ENCODE measurements at places on chromosomes 11 and 22. TPM values are rescaled to one million over a fixed set of nuclear protein-coding genes. Genes with fewer than 3 reads are reported as not detected.
A peak's percentile ranks its signal among the peaks of the same experiment; 100 is the strongest.

- DNase-seq: no peak
Measured at GRCh38 chr11:3124821-3125220, 40.3 kb downstream of the OSBPL5 start.

- DNase-seq: no peak
Measured at GRCh38 chr11:95361180-95361579, 130.2 kb upstream of the SESN3 start.

- peak; percentile 84 for DNase-seq
Measured at GRCh38 chr11:208181-208916, 841 bp downstream of the RIC8A start.

DNA sequence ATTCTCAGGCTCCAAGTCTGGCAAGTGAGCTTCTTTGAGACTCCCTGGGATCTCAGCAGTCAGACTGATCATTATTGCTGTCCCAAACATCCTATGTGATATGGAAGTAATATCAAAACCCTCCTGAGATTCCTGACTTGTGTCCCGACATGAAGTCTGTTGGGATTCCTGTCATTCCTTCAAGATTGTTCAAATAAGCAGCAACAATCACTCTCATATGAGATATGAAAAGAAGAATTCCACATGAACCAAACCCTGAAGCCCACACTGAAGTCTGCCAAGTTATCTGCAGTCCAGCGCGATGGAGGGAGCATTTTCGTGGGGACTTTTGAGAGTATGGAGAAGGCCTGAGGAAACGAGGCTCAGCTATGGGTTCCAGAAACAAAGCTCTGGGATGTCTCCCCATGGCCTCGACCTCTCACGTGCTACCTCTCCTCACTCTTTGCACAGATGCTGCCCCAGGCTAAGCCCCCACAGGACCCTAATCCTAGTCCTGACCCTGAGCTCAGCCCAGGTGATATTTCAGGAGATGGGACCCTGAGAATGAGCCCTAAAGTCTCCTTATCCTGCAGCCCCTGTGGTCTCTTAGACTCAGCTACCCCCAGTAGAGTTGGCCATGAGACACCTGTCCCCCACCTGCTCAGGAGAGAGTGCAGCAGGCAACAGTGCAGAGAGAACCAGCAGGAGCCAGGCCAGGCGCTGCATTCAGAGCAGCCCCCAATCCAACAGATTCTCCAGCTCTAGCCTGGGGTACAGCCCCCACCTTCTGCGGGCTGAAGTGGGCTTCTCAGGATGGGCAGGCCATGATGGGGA lies 100.2 kb downstream of the GGTLC2 start:
- no peak for DNase-seq

- no peak for DNase-seq
Measured at GRCh38 chr22:33053323-33053722, 4.9 kb downstream of the SYN3 start.

- DNase-seq: no peak
Measured at GRCh38 chr11:134524896-134525845, 113.1 kb upstream of the B3GAT1 start.

GRCh38 chr11:59553323-59553722 lies 42.0 kb downstream of the OR4D9 start:
- DNase-seq: no peak

GRCh38 chr11:16225623-16226022 lies 130.7 kb downstream of the SOX6 start:
- DNase-seq: no peak

- no peak for DNase-seq
Measured at GRCh38 chr11:70476669-70477068, 78.3 kb downstream of the CTTN start.

- DNase-seq: no peak
Measured at GRCh38 chr11:73800276-73800806, 12.7 kb downstream of the MRPL48 start.

GRCh38 chr11:87213444-87213843 lies 175.7 kb downstream of the TMEM135 start:
- no peak for DNase-seq

DNA sequence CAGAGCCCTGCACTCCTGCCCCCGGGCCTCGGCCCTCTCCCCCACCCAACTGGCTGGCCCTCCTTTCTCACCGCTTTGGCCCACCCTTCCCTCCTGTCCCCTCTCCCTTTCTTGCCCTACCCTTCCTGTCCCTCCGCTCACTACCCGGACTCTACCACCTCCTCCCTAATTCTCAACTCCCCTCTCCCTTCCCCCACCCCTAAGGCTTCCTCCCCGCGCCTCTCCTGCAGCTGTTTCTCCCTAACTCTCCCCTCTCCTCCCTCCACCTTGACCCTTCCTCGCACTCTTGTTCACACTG lies 421 bp downstream of the SLC15A3 start:
- peak; percentile 15 for DNase-seq

C11orf21 gene
- total RNA-seq: 6.1 TPM

OR8G1 gene
- total RNA-seq: not detected

ZNRF3 gene
- total RNA-seq: 1.6 TPM

ANO1 gene
- total RNA-seq: not detected

FGF19 gene
- total RNA-seq: not detected

PHOX2A gene
- not detected for total RNA-seq

RIMBP3C gene
- total RNA-seq: 0.44 TPM

CALCB gene
- 12.5 TPM for total RNA-seq
